ENCODE measurements at places on chromosomes 7 and 10. TPM values are rescaled to one million over a fixed set of nuclear protein-coding genes. Genes with fewer than 3 reads are reported as not detected.

The CYP2C8 gene
- not detected for total RNA-seq

The PPP1R9A gene
- total RNA-seq: not detected

DNA sequence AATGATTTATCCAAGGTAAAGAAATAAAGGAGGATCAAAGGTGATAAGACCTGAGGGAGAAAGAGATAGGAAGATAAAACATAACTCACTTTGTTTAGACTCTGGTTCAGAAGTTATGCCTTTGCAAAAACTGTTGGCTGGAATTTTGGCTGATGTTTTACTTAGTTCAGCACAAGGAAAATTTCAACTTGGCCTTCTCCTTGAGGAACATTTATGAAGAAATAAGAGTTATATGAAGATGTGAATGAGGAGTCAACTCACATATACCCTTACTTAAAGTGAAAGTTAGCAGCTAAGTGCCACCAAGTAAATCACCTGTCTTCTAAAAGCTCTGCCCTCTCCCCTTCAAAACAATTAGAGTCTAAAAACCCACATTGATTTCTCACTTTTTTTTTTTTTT, 39.7 kb upstream of the COL1A2 start:
- no peak overlapping the region for H3K27ac ChIP-seq
- H3K27me3 ChIP-seq: peaks cover 5% of the 10 kb centered on the region
- no peaks in the 10 kb centered on the region for H3K4me1 ChIP-seq

- H3K4me1 ChIP-seq: no peaks in the 10 kb centered on the region
- H3K36me3 ChIP-seq: peaks cover 43% of the 10 kb centered on the region
- no peaks in the 10 kb centered on the region for H3K27me3 ChIP-seq
Observed at GRCh38 chr7:92092210-92092609, 42.1 kb downstream of the CYP51A1 start.

- H3K36me3 ChIP-seq: peaks cover 23% of the 10 kb centered on the region
- peaks cover 46% of the 10 kb centered on the region for H3K4me1 ChIP-seq
- peak overlapping the region; percentile 86 for H3K27ac ChIP-seq
- H3K4me3 ChIP-seq: peak overlapping the region; percentile 78
- H3K27me3 ChIP-seq: no peaks in the 10 kb centered on the region
Observed at GRCh38 chr10:70093335-70093944, 39.2 kb downstream of the AIFM2 start.

DNA sequence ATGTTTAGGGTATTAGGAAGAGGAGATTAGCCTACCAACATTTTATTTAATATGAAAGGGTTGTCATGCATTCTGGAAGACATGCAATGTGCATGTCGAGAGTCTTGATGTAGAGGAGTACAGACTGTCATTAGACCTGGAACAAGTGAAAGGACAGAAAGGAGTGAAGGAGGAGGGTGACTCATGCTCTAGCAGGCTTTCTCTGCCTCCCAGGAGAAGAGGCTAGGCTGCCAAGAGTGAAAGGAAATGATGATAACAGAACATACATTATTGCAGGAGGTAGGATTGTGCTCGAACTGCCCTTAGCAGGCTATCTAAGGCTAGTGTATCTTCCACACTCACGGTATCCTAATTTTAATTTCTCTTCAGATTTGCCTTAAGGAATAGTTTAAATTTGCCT, 228.8 kb downstream of the EXOC4 start:
- H3K27me3 ChIP-seq: no peaks in the 10 kb centered on the region
- H3K27ac ChIP-seq: no peak overlapping the region
- peaks cover 9% of the 10 kb centered on the region for H3K36me3 ChIP-seq
- peaks cover 26% of the 10 kb centered on the region for H3K4me1 ChIP-seq
- no peak overlapping the region for H3K4me3 ChIP-seq
- no peak for DNase-seq

The ZCWPW1 gene
- total RNA-seq: 2.6 TPM

The LEP gene
- total RNA-seq: not detected

Data from activated CD8-positive, alpha-beta T cell treated with anti-CD3 and anti-CD28 coated beads, Interleukin-2, amount 10 ng/mL, durations not matched to agents 7 days and 5 days (primary cell).